ENCODE measurements at places on chromosomes 11 and 22.

GRCh38 chr11:78907636-78908035 is 333.0 kb upstream of the NARS2 start:
- no peak for DNase-seq

DNA sequence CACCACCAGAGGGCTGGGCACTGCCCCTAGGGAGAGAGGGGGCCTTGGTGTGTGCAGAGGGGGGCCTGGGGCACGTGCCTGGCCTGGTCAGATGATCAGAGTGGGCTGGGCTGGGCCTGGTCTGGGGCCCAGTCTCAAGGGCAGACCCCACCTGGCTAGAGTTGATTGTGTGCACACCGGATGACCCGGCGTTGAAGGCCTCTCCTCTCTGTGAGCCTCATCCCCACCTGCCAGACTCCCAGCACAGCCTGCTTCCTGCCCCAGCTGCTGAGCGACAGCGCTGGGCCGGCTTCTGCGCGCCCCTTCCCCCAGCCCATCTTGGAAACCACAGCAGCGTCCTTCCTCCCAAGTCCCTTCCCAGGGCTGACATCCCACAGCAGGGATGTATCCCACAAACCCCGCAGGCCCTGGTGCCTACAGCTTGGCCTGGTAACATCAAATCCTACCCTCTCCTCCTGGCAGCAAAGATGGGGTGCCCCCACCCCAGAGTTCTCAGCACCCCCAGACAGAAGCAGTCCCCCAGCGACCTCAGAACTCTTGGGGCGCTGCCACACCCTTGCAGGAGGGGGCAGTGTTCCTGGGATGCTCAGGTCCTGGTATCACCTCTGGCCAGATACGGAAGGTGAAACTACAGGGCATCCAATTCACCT is 11.0 kb upstream of the TSSC4 start:
- DNase-seq = no peak

- DNase-seq = no peak
Observed at GRCh38 chr11:12685229-12685628, 11.0 kb downstream of the TEAD1 start.

DNA sequence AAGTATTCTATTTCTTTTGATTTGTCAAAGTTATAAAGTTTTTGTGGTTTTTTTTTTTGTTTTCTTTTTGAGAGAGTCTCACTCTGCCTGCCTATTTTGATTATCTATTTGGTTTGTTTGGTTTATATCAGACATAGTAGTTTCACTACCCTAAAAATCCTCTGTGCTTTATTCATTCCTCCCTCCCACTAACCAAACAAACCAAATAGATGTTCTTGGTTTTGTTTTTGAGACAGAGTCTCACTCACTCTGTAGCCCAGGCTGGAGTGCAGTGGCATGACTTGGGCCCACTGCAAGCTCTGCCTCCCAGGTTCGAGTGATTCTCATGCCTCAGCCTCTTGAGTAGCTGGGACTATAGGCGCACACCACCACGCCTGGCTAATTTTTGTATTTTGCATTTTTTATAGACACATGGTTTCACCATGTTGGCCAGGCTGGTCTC is 67.9 kb downstream of the ENTHD1 start:
- no peak for DNase-seq

DNA sequence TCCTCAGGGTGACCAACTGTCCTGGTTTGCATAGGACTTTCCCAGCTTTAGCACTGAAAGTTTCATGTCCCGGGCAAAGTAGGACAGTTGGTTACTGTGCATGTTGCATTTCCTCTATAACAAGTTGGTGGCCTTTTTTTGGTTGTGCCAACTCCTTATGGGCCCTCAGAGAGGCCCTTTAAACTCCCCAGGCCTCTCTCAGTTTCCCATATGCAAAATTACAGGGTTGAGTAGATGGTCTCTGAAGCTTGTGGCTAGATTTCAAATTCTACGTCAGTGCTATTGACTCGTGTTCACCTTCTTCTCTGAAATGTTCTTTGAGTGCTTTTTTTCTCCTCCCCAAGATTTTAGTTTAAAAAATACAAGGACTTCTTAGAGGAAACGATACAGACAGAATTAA is 92.5 kb downstream of the MYO18B start:
- DNase-seq = no peak

GRCh38 chr22:50044485-50045118 is 13.5 kb downstream of the TTLL8 start:
- peak; percentile 26 for DNase-seq

DNA sequence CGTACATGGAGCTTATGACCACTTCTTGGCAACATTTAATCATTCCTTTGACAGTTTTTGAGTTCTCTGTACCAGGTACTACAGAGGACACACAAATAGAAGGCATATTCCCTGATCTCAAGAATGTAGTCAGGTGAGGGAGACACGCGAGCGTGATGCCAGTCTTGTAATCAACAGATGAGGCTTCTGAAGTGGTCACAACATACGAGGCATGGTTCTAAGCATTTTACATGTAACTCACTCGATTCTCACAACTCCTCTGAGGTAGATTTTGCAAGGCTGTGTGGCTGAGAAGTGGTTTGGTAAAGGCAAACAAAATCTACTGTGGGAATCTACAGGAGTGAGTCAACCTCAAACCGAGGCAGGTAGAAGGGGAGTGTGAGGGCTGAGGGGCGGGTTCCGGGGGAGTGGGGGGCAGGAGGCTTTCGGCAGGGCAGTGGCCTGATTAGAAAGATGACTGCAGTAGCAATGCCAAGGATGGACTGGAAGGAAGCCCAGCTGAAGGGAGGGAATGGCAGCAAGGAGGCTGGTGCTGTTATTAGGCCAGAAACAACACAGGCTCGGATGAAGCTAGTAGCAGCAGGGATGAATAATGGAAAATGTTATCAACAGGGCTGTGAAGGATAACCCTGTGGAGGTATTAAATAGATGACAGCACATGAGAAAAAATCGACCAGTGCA is 63.8 kb downstream of the ST14 start:
- DNase-seq = no peak

DNA sequence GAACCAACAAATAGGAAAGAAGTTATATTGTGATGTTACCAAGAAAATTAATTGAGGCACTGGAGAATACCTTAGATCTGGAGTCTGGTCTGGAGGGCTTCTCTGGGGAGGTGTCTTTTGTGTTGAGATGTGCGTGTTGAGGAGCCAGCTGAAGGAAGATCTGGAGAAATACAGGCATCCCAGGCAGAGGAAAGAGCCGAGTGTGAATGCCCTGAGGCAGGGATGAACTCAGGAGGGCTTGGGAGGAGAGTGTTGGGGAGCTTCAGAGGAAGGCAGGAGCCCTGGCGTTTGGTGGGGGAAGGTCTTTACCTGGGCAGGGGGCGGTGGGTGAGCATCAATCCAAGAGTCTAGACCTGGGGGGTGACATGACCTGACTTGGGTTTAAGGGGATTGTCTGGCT is 13.1 kb downstream of the SYNGR1 start:
- no peak for DNase-seq

- no peak for DNase-seq
Observed at GRCh38 chr11:32953700-32954099, 61.1 kb downstream of the QSER1 start.

GRCh38 chr11:47391711-47392432 is 13.5 kb upstream of the SPI1 start:
- no peak for DNase-seq

DNA sequence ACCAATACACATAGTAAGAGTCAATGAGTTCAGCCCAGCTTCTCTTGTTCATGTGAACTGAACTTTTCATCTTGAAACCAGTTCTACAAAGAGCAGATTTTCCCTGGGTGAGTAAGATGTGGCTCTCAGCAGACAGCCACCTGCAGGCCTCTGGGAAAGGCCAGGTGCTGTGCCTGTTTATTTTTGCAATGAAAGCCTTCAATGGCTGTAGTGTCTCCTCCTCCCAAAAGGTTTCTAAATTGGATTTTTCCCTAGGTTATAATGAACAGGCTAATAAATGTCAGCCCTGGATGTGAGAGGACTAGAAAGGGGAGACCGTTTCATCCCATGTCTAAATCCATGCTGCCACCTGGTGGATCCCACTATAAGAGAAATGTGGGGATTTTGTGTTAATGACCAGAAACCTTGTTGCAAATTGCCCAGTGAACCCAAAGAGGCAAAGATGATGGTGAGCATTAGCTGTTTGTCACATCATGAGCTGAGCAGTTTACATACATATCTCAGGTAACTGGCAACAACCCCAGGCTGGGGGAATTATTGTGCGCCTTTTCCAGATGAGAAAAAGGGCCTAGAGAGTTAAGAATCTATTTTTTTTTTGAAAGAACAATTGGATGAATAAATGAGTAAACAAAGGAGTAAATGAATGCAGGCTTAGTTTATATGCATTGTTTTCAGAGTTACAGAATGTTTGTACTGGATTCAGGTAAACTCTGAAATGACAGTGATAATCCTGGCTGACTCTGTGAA is 12.7 kb downstream of the C11orf91 start:
- peak; percentile 36 for DNase-seq

GRCh38 chr22:47160781-47161520 is 398.5 kb downstream of the TBC1D22A start:
- DNase-seq = no peak

DNA sequence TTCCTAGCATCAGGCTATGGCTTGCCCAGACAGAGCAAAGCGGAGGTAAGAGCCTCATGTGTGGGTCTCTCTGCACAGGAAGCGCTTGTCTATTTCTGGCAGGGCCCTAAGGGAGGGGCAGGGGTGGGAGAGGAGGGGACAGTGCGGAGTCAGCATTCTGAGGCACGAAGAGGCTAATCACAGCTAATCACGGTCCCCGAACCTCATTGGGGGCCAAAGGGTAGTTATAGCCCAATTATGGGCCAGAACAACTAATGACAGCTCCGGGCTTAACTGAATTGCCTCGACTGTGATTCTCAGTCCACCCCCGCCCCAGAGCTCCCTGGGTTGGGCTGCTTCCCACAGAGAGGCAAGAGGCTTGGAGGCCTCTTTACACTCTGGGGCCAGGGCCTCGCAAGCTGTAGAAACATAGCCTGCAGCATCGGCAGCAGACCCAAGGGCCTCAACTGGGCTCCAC is 72.7 kb upstream of the PRDM11 start:
- no peak for DNase-seq

GRCh38 chr11:1748636-1749394 is 1.6 kb downstream of the IFITM10 start:
- no peak for DNase-seq

DNA sequence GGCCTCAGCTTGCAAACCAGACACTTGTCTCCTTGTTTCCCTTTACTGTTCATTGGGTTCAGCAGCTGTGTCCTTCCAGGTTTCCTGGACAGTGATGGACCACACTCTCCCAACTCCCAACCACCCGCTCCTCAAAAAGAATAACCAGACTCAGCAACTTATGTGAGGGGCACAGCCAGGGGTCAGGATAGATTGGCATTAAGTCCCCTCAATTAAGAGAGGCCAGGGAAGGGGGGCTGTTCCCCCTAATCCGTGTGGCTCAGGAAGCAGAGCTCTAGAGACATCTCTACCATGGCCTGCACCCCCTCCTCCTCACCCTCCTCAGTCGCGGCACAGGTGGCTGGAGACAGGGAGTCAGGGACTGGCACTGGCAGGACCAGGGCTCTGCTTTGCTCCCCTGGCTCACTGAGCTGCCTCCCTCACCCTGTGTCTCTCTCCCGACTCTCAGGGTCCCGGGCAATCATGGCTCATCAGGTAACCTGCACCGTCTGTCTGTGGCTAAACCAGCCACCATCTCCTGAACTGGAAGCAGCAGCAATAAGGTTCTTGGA is 111.7 kb downstream of the ZNF280B start:
- no peak for DNase-seq

DNA sequence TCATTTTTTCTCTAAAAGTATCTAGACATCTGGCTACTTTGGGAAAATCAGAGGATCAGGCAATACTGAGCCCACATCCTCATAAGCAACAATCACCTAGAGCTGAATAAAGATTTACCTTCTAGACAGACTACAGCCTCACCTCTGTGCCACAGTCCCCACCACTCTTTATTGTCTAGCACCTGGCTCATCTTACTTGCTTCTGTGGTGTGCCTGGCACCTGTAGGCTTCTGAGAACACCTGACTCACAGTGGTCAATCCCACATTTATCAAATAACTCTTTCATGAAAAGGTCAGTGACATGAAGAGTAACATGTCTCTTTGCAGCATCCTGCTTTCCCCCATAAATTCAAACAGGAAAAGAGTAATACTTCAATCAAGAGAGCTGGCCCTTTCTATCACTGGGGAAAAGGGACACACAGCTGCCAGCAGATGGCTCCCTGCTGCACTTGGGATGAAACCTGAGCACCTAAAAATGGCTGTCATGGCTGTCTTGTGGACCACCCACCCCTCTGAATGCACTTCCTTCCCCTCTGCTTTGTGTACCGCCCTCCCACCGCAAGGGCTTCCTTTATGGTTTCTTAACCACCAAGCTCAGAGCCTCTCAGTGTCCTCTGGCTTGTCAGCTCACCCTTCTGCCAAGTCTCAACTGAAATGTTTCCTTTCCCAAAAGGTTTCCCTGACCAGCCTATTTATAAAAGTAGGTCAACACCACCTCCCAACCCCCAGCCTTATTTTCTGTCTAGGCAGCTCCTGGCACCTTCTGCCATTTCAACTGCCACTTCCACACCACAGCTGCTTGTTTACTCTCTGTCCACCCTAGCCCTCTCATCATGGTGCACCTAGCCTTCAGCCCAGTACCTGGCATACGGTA is 9.3 kb downstream of the TFIP11 start:
- DNase-seq = peak; percentile 94

DNA sequence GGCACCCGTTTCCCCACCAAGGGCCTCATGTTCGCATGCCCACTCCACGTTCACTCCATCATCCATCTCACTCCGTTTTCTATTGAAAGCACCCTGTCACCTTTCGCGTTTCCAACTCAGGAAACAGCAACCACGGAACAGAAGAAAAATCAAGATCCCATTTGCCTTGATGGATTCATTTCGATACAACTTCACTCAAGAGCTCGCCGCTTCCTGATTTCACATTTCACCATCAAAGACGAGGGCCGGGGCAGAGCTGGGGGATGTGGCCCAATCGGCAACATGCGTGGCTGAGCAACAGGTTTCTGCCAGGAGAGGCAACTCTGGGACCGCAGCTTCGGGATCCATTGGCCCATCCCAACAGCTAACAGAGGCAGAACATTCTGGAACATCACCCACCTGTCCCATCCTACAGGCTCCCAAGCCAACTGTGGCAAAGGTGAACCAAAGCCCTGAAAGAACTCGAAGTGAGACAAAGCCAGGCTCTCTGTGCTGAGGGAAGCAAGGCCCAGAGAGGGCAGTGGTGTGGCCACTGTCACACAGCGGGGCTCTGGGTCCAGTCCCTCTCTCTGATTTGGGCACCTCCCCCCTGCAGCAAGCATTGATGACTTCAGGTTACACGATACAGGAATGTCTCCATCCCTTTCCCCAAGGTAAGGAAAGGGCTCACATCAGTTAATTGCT is 36.2 kb upstream of the CD5 start:
- DNase-seq = no peak

Measured in DND-41 (cell line).